Activated effector memory CD4-positive, alpha-beta T cell treated with anti-CD3 and anti-CD28 coated beads, Interleukin-2, amount 50 U/mL, for 16 hours (primary cell): ENCODE measurements at places on chromosomes 5 and 9.
A peak's percentile ranks its signal among the peaks of the same experiment; 100 is the strongest.

DNA sequence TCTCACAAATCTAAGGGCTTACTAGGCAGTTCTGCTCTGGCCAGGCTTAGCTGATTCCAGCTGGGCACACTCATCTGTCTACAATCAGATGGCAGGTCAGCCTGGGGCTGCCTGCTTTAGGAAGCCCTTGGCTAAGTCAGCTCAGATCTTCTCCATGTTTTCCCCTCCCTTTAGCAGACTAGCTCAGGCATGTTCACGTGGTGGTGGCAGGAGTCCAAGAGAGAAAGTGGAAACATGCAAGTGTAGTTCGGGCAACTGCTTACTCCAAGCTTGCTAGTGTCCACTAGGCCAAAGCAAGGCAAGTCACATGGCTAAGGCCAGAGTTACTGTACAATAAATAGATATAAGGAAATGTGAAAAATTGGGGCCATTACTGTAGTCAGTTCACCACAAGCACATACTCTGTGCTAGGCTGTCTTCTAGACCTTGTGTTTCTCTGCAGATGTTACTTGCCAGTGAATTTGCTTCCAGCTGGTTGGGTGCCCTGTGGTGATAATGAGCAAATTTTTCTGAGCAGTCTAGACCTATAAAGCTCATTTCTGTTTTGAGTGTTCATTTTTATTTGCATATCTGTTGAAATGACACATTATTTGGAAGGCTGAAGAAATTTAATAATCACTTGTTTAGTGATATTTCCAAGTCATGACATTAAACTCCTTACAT lies 38.3 kb downstream of the RECK start:
- no peak for DNase-seq

GRCh38 chr9:130833031-130833990 lies 1.7 kb upstream of the ABL1 start:
- no peak for DNase-seq

GRCh38 chr5:103780794-103781193 lies 218.2 kb upstream of the NUDT12 start:
- DNase-seq, result no peak

- no peak for DNase-seq
Measured at GRCh38 chr9:105421154-105421553, 26.7 kb upstream of the FSD1L start.

GRCh38 chr9:77632652-77633051 lies 15.5 kb downstream of the GNA14 start:
- DNase-seq, result no peak

- DNase-seq, result no peak
Measured at GRCh38 chr5:141508798-141509611, 20.1 kb downstream of the PCDHGC5 start.

GRCh38 chr9:84514421-84514820 lies 155.1 kb upstream of the NTRK2 start:
- no peak for DNase-seq

DNA sequence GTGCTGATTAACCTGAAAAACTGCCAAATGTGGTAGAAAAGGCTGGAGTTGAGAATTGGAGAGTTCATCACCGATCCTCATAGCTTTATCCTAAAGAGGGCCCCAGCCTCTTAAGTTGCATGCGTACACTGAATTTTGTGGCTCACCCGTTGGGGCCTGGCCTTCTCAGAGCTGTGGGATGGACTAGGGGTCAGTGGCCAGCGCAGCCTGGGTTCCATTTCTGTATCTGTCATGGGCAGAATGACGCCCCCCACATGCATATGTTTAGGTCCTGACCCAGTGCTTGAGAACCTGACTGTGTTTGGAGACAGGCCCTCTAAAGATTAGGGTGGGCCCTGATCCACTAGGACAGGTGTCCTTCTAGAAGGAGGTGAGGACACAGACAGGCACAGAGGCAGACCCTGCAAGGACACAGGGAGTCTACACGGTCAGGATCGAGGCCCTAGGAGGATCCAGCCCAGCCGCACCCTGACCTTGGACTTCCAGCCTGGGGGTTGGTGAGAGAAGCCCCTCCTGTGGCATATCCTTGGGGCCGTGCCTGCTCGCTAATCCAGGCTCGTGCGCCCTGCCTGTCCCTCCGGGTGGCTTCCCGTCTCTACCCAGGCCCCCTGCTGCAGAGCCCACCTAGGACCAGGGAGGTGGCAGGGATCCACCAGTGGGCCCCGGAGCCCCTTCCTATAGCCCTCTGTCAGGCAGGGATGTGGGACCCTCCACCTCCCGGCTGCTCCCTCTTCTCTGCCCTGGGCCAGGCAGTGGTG lies 32.2 kb downstream of the NDUFS6 start:
- DNase-seq, result peak; percentile 56

- no peak for DNase-seq
Measured at GRCh38 chr9:79645110-79645509, 73.3 kb downstream of the TLE4 start.

DNA sequence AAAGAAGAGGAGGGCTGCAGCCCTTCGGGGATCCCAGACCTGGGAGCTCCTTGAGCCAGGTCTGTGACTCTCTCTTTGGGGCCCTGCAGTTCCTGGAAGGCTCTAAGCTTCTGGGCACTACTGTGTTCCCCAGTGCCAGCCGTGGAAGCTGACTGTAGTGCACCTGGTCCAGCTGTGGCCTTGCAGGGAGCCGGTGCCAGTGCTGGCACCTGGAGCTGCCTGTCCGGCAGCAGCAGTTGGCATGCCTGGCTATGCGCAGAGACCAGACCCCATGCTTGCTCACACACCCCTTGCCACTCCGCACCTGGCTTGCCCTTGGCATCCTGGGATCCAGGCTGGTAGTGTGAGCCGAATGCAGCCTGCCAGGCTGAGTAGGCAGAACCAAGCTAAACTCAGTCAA lies 91.0 kb upstream of the PUM3 start:
- no peak for DNase-seq

- no peak for DNase-seq
Measured at GRCh38 chr9:70962761-70963440, 158.5 kb downstream of the TRPM3 start.

DNA sequence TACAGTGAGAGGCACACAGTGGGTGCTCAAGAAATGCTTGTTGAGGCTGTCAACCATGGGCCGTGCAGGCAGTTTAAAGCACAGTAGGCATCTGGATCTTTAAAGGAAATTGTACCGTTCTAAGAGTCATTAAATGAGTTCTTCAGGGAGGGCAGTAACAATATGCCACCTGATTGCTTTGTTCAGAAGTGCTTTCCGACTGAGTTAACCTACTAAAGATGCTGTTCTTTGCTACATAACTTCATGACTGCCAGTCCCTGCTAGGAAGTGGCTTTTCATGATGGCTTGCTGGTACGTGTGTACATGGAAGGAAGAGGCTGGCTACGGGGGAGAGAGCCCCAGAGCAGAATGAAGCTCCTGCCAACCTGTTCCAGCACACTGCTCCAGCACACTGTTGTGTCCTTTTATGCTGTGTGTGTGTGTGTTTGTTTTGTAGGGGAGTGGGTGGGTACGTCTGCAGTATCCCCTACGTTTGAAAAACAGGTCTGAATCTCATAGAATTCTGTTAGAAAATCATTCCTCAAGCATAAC lies 41.9 kb upstream of the PPP2R2B start:
- DNase-seq, result no peak

- no peak for DNase-seq
Measured at GRCh38 chr5:54742417-54742891, 224.9 kb downstream of the SNX18 start.

DNA sequence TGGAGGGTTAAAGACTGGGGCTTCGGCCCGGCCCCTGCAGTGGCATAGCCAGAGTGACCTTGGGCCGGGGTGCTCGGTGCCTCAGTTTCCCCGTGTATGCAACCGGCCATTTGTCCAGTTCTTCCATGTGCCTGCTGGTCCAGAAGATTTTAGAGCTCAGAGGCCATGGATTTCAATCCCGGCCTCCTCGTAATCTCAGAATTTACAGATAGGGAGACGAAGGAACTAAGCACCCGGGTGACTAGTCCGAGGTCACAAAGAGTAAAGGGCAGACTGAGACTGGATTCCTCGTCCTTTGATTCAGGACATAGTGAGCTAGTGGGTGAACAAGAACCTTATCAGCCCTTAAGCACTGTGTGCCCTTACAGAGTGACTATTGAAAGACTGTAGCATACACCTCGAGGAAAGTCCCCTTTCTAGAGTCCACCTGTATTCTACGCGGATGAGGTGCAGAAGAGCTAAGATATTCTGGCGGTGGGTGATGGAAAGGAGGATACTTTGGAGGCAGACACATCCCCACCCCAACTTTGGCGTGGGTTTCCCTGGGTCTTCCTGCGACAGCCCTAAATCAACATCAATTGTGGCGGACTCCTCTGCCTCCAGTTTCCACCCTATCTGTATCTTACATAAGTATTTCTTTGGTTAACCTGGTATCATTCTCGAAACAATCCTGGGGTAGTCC lies 597 bp downstream of the SLC31A1 start:
- DNase-seq, result no peak

- no peak for DNase-seq
Measured at GRCh38 chr5:67341478-67341877, 144.9 kb upstream of the CD180 start.

DNA sequence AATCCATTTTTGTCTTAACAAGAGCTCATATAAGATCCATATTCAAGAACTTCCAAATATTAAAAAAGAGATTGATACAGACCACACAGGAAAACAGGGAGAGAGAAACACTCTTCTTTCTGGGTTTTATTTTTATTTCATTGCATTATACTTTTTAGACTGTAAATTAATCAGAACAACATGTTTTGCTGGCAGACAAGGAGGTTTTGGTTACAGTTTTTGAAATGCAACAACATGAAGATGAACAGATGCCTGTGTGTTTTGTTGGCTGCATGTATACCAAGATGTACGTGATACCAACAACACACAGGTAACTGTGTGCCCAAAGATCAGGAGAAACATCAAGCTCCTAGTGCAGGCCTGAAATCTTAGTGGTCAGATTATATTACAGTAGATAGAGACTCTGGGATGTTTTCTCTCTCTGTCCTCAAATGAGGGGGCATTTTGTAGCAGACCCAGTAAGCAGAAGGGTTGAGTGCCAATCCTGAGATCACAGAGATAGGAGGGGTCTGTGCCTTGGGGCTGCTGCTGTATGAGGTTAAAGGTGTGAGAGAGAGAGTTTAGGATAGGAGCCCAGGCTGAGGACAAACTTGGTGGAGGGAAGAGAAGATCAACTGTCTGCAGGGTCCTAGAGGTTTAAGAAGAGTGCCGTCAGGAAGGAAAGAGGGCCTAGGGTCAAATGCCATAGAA lies 152.2 kb downstream of the DCP2 start:
- DNase-seq, result no peak

DNA sequence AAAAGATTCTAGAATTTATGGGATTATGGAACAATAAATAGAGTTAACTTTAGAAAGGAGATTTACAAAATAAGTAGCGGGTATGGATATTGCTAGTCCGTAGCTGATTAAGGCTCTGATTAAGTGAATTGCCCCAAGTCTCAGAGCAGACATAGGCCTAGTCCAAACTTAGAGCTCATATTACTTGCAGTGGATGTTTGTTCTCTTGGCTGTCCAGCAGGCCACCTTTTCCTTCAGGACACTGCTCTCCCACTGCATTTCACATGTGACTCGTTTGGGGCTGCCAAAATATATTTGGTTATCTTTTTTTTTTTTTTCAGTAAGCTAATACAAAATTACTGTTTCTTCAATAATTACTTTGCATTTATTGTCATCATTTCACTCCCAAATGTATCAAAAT lies 76.6 kb downstream of the ARRDC3 start:
- DNase-seq, result no peak

- no peak for DNase-seq
Measured at GRCh38 chr9:78009186-78009585, 22.4 kb downstream of the GNAQ start.

DNA sequence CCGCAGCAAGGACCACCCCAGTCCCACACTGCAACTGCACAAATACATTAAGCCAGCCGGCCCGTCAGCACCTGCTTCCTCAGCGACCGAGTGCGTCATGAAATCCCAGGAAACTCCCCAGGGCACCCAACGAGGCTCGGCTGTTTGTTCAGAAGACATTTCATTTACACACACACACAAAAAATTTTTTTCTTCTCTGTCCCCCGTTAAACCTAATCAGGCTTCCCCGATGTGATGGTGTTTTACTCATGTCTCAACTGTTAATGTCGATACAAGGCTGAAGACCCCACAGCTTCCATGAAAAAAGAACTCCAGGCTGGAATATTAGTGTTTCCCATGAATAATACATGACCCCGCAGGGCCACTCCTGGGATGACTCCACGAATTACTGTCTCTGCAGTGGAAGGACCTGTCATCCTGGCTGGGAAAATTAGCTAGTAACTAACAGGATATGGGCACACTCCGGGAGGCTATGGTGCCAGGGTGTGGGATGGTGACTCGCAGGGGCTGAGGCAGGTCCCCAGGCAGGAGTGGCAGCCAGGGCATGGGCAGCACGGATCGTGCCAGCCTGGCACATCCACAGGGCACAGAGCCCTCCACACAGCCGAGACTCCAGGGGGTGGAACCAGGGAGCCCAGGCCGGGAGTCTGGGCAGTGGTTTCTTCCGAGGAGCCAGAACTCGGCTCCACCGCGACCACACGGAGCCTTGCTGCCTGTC lies 102.4 kb downstream of the VAV2 start:
- DNase-seq, result no peak

- DNase-seq, result no peak
Measured at GRCh38 chr5:53335115-53335514, 145.3 kb upstream of the FST start.

DNA sequence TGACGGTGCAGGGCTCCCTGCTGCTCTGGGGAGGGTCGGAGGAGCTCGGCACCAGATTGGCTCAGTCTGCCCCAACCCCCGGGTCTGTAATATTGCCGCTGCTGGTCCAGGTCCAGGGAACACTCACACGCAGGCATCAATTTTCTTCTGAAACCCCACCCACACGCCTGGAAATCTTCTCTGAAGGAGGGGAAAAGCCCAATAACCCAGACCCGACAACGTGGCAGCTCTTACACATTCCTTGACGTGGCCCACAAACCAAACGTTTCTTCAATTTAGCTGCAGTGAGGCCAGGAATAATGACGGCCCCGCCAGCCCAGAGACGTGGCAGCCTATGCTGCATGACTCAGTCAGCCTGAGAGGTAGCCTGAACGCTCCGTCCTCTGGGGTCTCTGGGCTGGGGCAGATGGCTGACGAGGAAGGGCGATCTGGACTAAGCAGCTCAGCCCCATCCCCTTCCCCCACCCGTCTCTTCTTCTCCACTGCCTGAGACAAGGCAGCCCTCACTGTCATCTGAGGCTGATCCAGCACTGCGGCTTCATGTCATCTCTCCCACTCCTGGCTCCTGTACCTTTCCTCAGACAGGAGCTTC lies 9.9 kb upstream of the SPARC start:
- no peak for DNase-seq

- no peak for DNase-seq
Measured at GRCh38 chr9:96447406-96447805, 2.6 kb upstream of the HABP4 start.

DNA sequence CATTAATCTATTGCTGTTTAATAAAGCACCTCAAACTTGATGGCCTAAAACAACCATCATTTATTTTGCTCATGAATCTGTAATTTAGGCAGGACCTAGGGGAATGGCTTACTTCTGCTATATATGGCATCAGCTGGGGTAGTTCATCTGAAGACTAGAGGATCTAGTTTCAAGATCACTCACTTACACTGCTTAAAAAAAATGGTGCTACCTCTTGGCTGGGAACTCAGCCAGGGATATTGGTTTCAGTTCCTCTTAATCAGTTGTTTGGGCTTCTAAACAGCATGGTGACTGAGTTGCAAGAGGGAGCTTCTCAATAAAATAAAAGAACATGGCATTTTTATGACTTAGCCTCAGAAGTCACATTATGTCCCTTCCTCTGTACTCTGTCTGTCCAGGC lies 142.0 kb downstream of the FAM114A2 start:
- DNase-seq, result no peak
